ENCODE measurements at places on chromosomes 3 and 15. TPM values are rescaled to one million over a fixed set of nuclear protein-coding genes. Genes with fewer than 3 reads are reported as not detected.

ANKUB1 gene
- not detected for total RNA-seq

IQCF5 gene
- not detected for total RNA-seq

DAPK2 gene
- total RNA-seq: 50.3 TPM

EDEM1 gene
- 30.9 TPM for total RNA-seq

KIF7 gene
- total RNA-seq: 7.9 TPM

- DNase-seq: no peak
Observed at GRCh38 chr3:129723558-129724324, 117.3 kb upstream of the PLXND1 start.

DNA sequence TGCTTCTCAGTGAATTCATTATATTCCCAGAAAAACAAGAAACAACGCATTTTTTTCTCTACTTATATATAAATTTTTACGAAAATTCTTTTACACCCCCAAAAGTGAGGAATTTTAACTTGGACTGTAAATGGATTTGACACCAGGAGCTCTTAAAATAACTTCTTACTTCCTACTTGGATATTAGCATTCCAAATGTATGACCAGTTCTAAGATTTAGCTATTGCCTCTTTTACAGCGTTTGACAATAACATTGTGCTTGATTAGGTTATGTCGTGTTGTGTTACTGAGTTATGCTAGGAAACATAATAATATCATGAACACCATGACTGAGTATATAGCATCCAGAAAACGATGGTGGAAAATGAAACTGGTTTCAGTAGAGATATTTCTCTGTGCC, 177.0 kb downstream of the CNTN6 start:
- no peak for DNase-seq

GRCh38 chr15:29516929-29517328, 247.3 kb upstream of the NSMCE3 start:
- no peak for DNase-seq
